ENCODE measurements at places on chromosomes 16 and 17.
A peak's percentile ranks its signal among the peaks of the same experiment; 100 is the strongest.

DNA sequence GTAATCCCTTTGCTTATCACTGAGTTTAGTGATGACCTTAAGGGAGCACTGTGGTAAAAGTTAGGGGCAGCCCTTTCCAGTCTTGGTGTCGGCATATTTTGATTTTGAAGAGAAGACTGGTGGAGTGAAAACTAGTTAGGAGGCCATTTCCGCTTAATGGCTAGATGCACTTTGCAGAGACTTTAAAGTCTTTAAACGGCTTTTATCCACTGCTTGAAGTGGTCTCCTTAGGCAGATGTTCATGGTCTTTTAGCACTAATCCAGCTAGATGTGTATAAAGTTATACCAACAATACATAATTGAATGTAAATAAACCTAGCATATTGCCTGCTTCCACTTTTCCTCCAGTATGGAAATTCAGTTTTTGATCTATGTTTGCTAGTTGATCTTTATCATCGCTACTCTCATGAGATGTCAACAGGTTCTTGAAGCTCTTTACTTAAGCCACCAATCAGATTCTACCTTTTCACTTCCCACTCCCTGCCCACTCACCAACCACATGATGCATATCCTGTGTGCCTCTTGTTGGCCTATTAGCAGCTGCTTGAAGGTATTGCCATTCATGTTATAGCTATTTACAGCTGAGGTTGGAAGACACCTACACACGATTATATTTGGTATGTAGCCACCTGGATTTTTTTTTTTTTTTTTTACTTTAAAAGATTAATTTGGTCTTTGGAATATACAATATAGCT lies 132.0 kb downstream of the NLK start:
- peak; percentile 23 for DNase-seq

- DNase-seq, result no peak
Measured at GRCh38 chr16:3173892-3174617, 13.9 kb upstream of the OR1F1 start.

- DNase-seq, result no peak
Measured at GRCh38 chr16:55302635-55303034, 21.4 kb upstream of the IRX6 start.

DNA sequence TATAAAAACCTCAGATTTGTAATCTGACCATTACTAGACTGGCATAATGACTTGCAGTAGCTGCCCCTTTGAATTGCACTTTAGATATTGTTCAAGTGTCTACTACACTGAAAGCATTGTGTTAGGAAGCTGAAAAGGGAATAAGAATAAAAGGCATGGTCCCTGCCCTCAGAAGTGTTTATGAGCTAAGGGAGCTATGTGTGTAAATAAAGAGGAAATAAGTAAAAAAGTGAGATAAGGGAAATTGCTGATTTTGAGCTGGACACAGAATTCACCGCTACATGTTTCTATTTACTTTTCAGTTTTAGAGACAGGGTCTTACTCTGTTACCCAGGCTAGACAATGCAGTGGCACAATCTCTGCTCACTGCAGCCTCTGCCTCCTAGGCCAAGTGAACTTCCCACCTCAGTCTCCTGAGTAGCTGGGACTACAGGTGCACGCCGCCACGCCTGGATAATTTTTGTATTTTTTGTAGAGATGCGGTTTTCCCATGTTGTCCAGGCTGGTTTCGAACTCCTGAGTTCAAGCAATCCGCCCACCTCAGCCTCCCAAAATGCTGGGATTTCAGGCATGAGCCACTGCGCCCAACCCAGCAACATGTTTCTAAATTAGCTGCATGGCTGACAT lies 57.0 kb downstream of the GRB2 start:
- DNase-seq, result no peak

DNA sequence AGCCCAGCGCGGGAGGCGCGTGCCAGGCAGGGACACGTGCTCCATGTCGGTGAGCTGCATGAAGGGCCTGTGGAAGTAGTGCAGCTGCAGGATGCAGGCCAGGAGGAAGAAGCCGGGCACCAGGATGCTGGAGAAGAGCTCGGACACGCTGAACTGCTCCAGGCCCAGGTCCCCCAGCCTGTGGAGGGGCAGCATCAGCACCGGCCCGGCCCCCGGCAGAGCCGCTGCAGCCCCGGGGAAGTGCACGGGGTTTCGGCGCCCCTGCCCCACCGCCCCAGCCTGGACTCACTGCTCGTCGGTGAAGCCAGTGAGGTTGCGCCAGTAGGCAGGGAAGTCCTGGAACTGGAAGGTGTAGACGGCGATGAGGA lies 28.0 kb downstream of the CTU2 start:
- DNase-seq, result no peak

- DNase-seq, result peak; percentile 61
Measured at GRCh38 chr16:22206842-22207714, 1.0 kb downstream of the EEF2K start.

GRCh38 chr17:63295288-63295687 lies 150.8 kb downstream of the CYB561 start:
- no peak for DNase-seq

DNA sequence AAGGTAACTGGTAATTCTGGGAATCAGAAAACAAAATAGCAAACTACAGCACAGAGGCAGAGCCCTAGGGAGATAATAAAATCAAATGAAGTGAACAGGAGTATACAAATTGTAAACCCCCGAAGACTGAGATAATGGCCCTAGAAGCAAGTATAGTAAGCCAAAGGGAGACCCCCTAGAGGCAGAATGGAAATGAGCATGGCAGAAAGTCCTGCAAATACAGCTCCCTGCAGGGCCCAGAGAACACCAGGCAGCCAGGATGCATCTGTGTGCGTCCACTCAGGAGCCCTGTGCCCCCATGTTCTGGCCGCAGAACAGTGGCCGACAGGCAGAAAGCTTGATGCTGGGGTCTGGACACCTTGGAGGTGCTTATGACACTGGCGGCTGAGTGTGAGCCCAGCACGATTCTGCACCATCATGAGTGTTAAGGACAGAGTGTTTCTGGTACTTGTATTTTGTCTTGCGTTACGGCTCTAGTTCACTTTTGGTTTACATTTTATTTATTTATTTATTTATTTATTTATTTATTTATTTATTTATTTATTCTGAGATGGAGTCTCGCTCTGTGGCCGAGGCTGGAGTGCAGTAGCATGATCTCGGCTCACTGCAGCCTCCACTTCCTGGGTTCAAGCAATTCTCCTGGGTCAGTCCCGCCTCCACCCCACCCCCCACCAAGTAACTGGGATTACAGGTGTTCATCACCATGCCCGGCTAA lies 48.7 kb downstream of the RGS9 start:
- DNase-seq, result no peak

DNA sequence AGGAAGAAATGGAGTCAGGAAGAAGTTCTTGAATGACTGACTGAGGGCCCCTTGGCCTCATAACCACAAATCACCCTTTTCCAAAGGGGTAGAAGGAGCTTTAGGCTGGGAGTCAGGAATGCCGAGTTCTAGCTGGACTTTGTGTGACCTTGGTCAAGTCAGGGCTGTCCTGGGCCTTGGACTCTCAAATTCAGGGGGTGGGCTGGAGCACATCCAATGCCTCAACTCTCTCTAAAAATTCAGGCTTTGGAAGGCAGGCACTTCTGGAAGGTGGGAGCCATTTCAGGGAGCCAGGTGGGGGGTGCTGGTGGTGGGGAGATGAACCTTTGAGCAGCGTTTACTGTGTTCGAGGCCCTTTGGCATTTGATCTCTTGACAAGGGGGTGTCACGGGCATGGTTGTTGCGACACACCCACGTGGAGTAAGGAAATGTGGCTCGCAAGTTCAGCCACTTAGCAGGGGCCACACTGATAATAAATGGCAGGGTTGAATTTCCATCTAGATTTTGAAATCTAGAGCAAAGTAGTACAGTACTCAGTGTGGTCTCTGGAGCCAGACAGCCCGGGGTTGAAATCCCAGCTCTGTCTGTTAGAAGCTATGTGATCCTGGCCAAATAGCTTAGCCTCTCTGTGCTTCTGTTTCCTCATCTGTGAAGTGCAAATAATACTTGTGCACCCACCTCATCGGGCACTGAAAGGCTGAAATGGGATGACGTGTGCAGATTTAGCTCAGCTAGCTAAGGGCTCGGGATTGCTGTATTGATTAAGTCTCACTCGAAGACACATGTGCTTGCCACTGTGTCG lies 47.1 kb upstream of the CIBAR2 start:
- DNase-seq, result no peak

- DNase-seq, result no peak
Measured at GRCh38 chr16:65896448-65897153, 469.9 kb upstream of the CDH5 start.

DNA sequence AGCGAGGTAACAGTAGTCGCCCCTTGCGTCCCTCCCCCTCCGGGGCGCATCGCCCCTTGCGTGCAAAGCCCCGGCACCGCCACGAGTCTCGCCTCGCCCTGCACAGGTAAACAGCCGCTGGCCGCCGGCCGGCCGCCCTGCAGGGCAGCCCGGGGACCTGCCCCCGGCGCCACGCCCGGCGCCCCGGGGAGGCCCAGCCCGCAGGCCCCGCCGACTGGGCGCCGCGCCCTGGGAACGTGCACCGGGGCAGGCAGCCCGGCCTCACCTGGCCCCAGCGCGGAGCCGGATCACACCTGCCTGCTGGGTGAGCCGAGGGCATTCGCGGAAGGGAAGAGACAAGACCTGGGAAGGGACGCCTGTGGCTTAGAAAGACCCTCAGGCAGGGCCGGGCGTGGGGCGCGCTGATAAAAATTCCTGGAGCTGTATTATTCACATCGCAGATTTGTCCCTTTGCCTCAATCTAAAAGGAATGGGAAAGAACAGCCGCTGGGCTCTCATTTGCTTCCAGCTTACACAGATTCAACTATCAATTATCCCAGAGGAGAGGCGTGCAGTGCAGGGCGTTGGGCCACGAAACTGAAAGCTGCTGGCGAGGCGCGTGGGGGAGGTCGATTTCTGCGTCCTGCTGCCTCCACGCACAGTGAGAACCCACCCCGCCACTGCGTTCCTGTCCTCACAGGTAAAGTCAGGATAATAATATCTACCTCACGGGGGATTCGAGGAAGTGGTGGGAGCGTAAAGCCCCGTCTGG lies 451.9 kb downstream of the SLC39A11 start:
- DNase-seq, result no peak

DNA sequence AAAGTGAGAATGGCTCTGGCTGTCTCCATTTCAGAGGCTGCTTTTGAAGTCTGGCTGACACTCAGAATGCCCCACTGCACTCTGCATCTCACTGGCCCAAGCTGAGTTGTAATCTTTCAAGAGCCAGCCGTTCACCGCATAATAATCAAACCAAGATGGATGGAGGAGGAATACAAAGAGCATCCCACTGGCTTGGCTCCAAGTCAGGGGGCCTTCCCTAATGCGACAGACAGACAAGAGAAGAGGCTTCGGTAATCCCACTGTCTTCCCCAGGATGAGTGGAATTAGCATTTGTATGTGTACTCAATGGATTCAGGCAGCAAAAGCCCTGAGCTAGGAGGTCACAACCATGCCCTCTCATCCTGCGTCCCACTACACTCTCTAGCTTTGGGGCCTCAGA lies 68.0 kb downstream of the CBLN1 start:
- DNase-seq, result no peak

DNA sequence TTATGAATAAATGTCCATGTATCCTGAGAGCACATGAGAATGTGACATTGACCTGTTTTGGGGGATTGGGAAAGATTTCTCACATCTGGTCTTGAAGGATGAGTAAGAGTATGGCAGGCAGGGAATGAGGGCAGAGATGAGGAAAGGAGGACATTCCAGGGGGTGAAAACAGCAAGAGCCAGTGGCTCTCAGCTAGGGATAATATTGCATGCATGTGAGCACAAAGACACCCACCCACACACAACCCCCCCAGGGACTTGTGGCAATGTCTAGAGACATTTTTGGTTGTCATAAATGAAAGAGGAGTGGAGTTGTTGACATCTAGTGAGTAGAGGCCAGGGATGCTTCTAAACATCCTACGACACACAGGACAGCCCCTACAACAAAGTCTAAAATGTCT lies 6.0 kb downstream of the MYO1D start:
- DNase-seq, result no peak

DNA sequence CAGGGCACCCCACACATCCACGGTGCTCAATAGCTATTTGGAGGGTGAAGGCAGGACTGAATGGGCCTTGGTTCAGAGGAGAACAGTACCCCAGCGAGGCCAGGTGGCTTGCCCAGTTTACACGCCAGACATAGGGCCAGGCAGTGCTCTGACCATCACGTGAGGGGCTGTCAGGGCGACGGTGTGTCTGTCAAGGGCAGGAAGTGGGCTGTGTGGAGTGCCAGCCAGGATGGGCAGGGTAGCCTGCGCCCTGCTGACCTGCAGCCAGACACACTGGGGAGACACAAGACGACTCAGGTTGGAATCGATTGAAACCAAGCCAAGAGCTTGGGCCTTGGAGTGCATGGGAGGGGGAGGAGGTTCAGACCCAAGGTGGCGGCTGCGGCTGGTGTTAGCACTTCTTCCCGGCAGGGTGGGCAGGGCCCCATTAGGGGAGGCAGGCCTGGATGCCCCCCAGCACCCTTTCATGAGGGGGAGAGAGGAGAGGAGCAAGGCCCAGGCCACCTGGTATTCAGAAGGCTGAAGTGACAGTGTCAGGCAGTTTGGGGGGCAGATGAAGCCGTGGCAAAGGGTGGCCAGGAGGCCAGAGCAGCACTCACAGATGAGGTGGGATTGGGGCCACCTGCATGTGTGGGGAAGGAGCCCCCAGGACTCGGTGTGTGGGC lies 68.2 kb downstream of the SREBF1 start:
- DNase-seq, result no peak

DNA sequence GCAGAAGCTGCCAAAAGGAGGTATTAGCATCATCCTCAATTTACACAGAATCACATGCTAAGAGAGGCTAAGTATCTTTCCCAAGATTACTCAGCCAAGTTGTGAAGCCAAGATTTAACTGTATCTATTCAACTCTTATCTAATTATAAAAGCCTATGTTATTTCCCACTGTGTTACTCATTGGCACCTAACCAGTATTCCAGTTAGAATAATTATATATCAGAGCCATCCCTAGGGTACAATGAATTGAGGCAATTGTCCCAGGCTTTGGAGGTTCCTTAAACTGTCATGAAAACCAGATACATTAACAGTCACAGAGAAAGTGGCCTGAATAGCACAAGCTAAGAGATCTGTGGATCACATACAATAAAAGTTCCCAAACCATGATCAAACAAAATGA lies 10.9 kb upstream of the AMFR start:
- no peak for DNase-seq

Data from CD4-positive, alpha-beta T cell treated with Interleukin-21 for 1 hour (primary cell).